ACHN (cell line): ENCODE measurements at places on chromosomes 12 and 14.
A peak's percentile ranks its signal among the peaks of the same experiment; 100 is the strongest.

DNA sequence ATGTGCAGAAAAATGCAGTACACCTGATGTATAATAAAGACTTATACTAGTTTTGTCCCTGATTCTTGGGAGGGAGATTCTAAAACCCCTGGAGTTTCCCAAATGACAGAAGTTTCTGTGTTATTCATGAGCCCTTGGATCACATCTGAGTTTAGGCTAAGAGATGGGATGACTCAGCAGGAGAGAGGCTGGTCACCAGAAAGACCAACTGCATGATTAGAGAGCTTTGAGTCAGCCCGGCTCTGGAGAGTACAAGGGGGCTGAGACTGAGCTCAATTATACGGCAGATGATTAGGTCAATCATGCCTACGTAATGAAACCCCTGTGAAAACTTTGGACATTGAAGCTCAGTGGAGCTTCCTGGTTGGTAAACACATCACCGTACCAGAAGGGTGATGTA lies 174.2 kb downstream of the SSPN start:
- DNase-seq: peak; percentile 85

GRCh38 chr12:119338593-119339363 lies 4.2 kb downstream of the CCDC60 start:
- no peak for DNase-seq

GRCh38 chr12:94416613-94417012 lies 43.1 kb downstream of the CEP83 start:
- no peak for DNase-seq

DNA sequence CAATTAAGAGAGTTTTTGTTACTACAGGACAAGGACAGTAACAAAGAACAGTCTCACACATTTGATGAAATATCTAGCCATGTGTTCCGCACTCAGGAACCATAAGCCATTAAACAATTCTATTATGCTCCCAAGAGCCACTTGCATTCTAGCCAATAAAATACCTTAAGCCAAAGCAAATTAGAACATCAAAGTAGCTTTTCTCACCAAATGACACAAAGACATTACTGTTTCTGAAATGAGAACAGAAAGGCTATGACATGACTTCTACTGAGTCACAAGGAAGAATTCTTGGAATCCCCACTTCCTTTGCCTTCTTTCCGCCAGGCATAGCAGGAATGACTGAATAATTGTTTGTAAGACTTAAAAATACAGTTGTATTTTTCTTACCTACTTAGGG lies 445.8 kb downstream of the ATP23 start:
- DNase-seq: peak; percentile 48

DNA sequence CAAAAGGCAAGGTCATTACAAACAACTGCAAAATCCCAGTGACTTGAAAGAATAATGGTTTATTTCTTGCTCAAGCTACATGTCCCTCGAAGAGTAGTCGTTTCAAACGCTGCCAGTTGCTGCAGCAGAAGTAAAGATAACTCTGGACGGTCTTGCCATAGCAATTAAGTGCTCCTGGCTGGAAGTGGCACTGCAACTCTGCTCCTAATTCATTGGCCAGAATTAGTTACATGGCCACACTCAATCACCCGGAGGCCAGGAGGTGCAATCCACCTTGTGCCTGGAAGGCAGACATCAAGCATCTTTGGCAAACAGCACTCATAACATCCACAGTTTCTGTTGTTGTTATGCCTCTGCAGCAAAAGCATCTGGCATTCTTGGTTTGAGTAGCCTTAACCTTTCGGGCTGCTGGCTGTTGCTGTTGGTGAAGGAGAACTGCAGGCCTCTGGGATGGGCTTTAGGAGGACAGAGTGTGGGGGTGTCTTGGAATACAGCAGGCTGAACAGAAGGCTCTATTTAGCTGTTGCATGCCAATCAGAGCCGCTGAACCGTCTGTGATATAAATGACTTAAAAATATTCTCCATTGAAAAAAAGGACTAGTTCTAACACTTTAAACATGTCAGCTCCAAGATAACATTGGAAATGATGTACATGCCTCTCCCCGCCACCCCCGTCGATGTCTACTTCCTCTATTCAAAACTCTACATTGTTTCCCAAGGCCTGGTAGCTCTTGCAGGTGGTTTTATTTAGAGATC lies 123.5 kb upstream of the DYRK2 start:
- DNase-seq: no peak

DNA sequence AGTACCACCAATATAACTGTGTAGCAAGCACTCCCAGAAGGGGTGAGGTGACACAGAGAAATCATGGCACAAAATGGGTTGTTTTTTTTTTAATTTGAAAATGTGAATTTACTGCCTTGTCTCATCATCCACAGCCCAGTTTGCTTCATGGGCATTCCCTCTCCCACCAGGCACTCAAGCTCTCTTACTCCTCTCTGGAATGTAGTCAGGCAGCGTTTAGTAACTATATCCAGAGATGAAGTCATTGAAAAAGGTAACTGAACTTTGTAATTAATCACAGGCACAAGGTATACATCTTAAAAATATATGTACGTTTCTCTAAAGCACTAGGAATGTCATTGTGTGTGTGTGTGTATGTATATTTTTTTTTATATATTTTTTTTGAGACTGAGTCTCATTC lies 91.4 kb downstream of the FAR2 start:
- no peak for DNase-seq

DNA sequence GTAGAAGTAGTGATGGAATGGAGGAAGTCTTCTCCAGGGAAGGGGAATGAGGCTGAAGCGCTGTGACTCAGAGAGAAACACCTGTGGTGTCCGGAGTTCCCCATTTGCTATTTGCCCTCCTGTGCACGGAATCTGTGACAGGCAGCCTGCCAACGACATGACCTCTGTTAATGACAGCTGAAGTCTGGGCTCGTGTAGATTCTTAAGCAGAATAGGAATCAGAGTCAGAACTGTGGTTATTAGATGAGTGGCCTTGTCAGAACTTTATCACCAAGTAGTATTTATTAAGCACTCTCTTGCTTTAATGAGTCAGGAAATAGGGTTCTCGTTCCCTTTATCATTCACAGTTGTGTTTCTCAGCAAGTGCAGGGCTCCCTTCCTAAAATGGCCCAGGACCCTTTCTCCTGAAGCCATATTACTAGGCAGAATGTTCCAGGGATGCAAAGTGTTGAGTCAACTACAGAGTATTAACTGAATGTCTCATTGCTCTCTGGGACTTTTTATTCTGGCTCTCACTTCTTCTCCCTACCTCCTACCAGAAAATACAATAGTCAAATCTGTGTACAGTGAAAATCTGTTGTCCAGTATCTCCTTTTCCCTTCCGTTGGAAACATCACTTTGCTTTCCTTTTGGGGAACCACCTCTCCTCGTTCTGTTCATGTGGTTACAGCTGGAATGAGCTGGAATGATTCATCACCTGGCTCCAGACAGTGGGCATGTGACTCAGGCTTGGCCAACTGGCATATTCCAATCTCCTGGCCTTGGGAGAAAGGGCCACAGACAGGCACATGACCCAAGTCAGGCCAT lies 77.8 kb upstream of the MAX start:
- DNase-seq: peak; percentile 71
